Right cardiac atrium (tissue), 5 donors: ENCODE measurements at places on chromosomes 3 and 15. TPM values are rescaled to one million over a fixed set of nuclear protein-coding genes. Genes with fewer than 3 reads are reported as not detected.
A peak's percentile ranks its signal among the peaks of the same experiment; 100 is the strongest.

- DNase-seq, result no peak
Measured at GRCh38 chr3:114967168-114967567, 179.9 kb downstream of the ZBTB20 start.

- DNase-seq, result no peak
Measured at GRCh38 chr15:29037997-29038705, 152.4 kb downstream of the APBA2 start.

DNA sequence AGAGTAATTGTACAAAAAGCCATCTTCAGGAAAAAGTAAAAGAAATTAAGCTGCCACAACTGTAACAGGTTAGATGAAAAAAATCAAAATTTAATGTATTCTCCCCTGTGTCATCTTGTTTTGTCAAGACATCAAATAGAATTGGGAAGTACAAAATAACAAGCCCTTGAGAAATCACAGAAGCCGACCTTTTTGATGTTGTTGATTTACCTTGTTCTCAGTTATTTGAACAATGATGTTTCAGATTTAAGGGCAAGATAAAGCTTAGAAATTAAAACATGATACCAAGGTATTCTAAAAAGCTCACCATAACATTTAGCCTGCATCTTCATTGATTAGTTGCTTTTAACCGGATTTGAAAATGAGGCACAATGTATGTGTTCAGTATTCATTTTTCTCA, 523.0 kb downstream of the FOXP1 start:
- DNase-seq, result no peak

DNA sequence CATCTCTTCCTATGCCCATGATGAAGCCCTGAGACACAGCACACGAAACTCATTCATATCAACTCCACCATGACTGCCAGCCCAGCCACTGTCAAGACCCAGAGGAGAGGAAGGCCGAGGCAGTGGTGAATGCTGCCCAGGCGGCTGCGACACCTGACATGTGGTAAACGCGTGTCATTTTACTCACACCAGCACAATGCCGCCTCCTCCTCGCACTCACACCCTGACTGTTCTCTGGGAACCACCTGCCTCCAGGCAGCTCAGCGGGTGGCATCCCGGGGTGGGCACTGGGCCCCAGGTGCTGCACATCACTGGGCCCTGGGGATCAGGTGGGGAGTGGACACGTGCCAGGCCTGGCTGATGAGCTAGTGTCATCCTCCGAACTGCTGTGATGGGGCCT, 21.5 kb downstream of the KLHL25 start:
- no peak for DNase-seq

DNA sequence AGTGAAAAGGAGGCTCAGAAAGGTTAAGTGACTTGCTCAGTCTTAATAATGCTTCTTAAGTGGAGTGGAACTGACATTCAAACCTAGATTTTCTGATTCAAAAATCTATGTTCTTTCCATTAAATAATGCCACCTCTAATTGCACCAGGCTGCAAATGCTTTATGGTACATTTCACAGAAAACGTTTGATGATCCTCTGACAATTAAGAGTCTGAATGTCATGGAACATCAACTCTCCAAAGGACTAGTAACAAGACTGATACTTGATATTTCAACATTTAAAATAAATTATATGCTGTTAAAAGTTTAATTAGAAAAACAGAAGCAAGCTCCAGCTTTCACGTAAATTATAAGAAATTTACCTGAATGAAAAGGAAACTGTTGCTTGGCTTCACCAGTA, 151.5 kb downstream of the TBL1XR1 start:
- no peak for DNase-seq

GRCh38 chr3:94520364-94520763, 457.5 kb downstream of the NSUN3 start:
- no peak for DNase-seq

- no peak for DNase-seq
Measured at GRCh38 chr3:173411375-173411973, 13.9 kb downstream of the NLGN1 start.

ADAMTS7 gene
- total RNA-seq, result 85.9 TPM

ATP2B2 gene
- total RNA-seq, result 0.24 TPM

SLC12A1 gene
- total RNA-seq, result not detected

GRCh38 chr15:64989416-64990167, at the start of gene SPG21:
SPG21 (minus strand) TSS chr15:64989914; CDS start chr15:64983569, 6,345 bp downstream.
- peak; percentile 98 for DNase-seq

DNA sequence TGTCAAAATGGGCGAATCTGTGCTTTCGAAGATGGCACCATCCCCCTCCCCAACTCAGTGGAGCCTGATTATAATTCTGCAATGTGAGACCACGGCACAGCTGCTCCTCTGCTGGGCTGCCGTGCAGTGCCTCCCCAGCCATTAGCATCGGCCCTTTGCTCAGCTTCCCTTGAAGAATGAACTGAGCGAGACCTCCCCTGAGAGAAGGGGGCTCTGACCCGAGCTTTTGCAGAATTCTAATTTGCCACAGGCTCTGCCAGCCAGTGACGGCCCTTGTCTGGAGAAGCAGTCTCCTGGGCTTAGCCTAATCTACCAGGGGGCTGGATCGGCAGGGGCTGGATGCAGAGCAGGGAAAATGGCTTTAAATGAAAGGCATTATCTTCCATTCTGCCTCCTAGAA, 57.2 kb downstream of the GLDN start:
- DNase-seq, result no peak
